ENCODE measurements at places on chromosomes 5 and 9. TPM values are rescaled to one million over a fixed set of nuclear protein-coding genes. Genes with fewer than 3 reads are reported as not detected.

NPR3 gene
- 0.28 TPM for total RNA-seq

C5 gene
- total RNA-seq, result 0.90 TPM

SPATA31D4 gene
- total RNA-seq, result not detected

COL23A1 gene
- total RNA-seq, result not detected

MCC gene
- 8.0 TPM for total RNA-seq

SHISAL2B gene
- not detected for total RNA-seq

PCDHGC4 gene
- not detected for total RNA-seq

CDC26 gene
- 25.1 TPM for total RNA-seq

All from T-cell (primary cell).